Osteoblast (primary cell): ENCODE measurements at places on chromosomes 7 and 10. TPM values are rescaled to one million over a fixed set of nuclear protein-coding genes. Genes with fewer than 3 reads are reported as not detected.

LZTS2 gene
- 117 and 127 TPM in 2 replicates for total RNA-seq

SLC13A4 gene
- total RNA-seq, result 0.36 and 0.88 TPM in 2 replicates

MICU1 gene
- 79.6 and 90.5 TPM in 2 replicates for total RNA-seq

C7orf57 gene
- under 0.01 TPM in 2 replicates for total RNA-seq

CFAP46 gene
- under 0.01 and 0.29 TPM in 2 replicates for total RNA-seq

CCAR1 gene
- total RNA-seq, result 47.4 and 49.2 TPM in 2 replicates

CALHM1 gene
- not detected in 2 replicates for total RNA-seq

SLC25A40 gene
- total RNA-seq, result 11.2 and 11.6 TPM in 2 replicates

STAG3 gene
- 0.59 and 1.4 TPM in 2 replicates for total RNA-seq

HABP2 gene
- not detected in 2 replicates for total RNA-seq

DNA sequence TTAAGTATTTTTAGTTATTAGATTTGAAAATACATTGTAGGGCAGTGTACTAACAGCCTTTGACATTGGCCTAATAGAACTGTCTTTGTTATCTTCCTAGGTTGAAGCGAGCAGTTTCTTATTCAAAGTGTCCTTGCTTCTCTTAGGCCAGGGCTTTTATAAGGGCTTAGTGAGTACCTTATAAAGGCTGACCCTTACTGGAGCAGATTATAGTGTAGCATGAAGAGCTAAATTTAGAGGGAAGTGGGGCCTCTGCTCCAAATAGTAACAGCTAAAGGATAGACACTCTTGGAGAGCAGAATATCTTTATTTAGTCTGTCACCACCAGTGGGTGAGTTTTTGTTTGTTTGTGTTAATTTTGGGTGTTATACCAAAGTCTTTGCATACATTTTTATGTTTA, 15.9 kb downstream of the BZW2 start:
- DNase-seq, result no peak
- peaks cover 20% of the 10 kb centered on the region for H3K4me1 ChIP-seq
- no peaks in the 10 kb centered on the region for H3K27me3 ChIP-seq
- H3K27ac ChIP-seq, result peak overlapping the region; percentile 25
- H3K4me3 ChIP-seq, result no peak overlapping the region

- H3K27ac ChIP-seq, result peak overlapping the region; percentile 82
- H3K36me3 ChIP-seq, result no peaks in the 10 kb centered on the region
- no peaks in the 10 kb centered on the region for H3K27me3 ChIP-seq
- H3K4me3 ChIP-seq, result no peak overlapping the region
- H3K4me1 ChIP-seq, result peaks cover 27% of the 10 kb centered on the region
- DNase-seq, result peak; percentile 89
Measured at GRCh38 chr10:12720217-12720981, 281.1 kb downstream of the CCDC3 start.

DNA sequence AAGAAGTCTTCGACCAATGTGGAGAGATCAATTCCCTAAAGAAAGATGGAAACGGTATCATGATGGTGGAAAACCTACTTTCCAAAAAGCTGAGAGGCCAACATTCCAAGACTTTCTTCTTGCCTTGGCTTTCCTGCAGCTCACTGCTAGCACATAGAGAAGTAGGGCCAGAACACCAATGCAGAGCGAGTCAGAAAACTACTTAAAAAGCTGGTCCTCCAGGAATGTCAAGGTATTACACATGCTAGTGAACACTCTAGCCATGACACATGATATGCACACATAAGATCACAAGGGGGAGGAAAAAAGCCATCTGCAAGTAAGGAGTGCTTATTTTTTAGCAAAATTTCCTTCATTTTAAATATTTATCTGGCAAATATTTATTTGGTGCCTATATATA, 22.7 kb downstream of the GPAM start:
- H3K27ac ChIP-seq, result no peak overlapping the region
- no peaks in the 10 kb centered on the region for H3K27me3 ChIP-seq
- no peak for DNase-seq
- peaks cover 60% of the 10 kb centered on the region for H3K36me3 ChIP-seq

DNA sequence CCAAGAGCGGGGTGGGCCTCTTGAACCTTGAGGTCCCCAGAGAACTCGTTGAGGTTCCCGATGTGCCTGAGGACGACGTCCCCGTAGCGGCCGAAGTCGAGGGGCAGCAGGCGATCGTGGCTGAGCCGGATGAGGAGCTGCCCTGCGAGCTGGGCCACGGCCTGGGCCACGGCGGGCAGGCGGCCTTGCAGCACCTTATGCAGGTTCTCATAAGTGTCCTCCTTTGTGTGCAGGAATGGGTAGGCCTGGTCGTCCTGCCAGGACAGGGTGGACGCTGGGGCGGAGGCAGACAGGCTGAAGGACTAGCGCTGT, 14.2 kb downstream of the TFR2 start:
- no peaks in the 10 kb centered on the region for H3K36me3 ChIP-seq
- DNase-seq, result peak; percentile 43
- H3K27ac ChIP-seq, result no peak overlapping the region
- no peak overlapping the region for H3K4me3 ChIP-seq
- peaks cover 7% of the 10 kb centered on the region for H3K27me3 ChIP-seq

DNA sequence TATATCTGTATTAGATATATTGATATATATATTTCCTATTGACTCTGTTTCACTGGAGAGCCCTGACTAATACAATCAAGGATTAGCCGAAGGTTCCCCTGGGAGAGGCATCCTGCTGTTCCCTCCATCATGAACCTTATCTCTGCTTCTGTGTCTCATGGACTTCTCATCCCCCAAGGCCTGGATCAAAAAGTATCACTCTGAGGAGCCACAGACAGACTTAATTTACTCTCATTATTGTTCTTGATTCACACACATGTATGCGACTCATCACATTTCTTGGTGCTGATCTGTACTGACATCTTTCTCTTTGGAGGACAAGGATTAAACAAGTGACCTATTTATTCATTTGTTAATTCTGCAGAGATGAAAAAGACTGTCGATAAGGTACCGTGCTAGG, 550.2 kb downstream of the KCNMA1 start:
- peaks cover 5% of the 10 kb centered on the region for H3K4me1 ChIP-seq
- H3K27ac ChIP-seq, result no peak overlapping the region
- no peak for DNase-seq
- no peaks in the 10 kb centered on the region for H3K36me3 ChIP-seq
- H3K27me3 ChIP-seq, result no peaks in the 10 kb centered on the region
- H3K4me3 ChIP-seq, result no peak overlapping the region

DNA sequence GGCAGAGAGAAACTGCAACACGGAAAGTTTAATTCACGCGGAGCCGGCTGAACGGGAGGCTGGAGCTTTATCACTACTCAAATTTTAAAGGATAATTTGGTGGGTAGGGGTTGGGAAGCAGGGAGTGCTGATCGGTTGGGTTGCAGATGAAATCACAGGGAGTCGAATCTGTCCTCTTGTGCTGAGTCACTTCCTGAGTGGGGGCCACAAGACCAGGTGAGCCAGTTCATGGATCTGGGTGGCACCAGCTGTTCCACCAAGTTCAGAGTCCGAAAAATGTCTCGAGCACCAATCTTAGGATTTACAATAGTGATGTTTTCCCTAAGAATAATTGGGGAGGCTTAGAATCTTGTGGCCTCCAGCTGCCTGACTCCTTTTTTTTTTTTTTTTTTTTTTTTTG, 3.6 kb upstream of the PRAP1 start:
- no peaks in the 10 kb centered on the region for H3K4me1 ChIP-seq
- no peak overlapping the region for H3K27ac ChIP-seq
- no peaks in the 10 kb centered on the region for H3K36me3 ChIP-seq
- no peak overlapping the region for H3K4me3 ChIP-seq
- peaks cover 5% of the 10 kb centered on the region for H3K27me3 ChIP-seq
- no peak for DNase-seq

- H3K27me3 ChIP-seq, result no peaks in the 10 kb centered on the region
- H3K27ac ChIP-seq, result no peak overlapping the region
- no peaks in the 10 kb centered on the region for H3K36me3 ChIP-seq
- peak; percentile 91 for DNase-seq
- peaks cover 4% of the 10 kb centered on the region for H3K4me1 ChIP-seq
Measured at GRCh38 chr7:151705636-151706276, 171.2 kb downstream of the PRKAG2 start.

DNA sequence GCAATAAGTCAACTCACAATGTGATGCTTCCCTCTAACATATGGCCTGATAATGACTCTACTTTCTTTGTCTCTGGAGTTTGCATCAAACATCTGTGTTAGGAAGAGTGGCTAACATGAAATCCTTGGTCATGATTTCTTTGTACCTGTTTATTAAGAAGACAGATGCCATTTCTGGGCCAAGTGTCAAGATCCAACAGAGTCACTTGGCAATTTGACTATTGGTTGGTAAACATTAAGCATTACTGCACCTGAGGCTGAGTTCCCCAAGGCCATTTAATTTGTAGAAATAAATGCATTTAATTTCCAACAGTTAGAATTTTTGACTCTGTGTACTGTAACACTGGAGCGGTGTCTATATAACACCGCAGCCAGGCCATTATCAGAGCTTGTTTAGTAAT, 403.7 kb downstream of the GALNT17 start:
- H3K36me3 ChIP-seq, result no peaks in the 10 kb centered on the region
- no peaks in the 10 kb centered on the region for H3K4me1 ChIP-seq
- H3K27me3 ChIP-seq, result no peaks in the 10 kb centered on the region
- no peak overlapping the region for H3K4me3 ChIP-seq
- DNase-seq, result no peak
- H3K27ac ChIP-seq, result no peak overlapping the region

DNA sequence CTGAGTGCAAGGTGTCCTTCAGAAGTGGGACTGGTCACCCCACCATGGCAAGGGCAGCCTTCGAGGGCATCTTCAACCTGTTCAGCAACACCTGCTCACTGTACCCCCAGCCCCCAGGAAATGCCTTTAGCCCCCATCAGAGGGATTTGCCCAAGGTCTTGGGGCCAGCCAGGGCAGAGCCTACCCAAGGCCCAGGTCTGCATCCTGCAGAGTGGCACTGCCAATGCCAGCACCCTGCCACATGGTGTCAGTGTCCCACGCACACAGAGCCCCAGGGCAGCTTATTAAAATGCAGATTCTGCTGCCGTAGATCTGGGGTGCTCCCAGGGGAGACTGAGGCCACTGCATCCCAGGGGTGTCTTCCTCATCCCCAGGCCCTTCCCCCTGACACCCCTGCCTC, 106.2 kb upstream of the KCTD7 start:
- H3K36me3 ChIP-seq, result no peaks in the 10 kb centered on the region
- no peak overlapping the region for H3K4me3 ChIP-seq
- no peaks in the 10 kb centered on the region for H3K27me3 ChIP-seq
- no peak overlapping the region for H3K27ac ChIP-seq
- H3K4me1 ChIP-seq, result no peaks in the 10 kb centered on the region

DNA sequence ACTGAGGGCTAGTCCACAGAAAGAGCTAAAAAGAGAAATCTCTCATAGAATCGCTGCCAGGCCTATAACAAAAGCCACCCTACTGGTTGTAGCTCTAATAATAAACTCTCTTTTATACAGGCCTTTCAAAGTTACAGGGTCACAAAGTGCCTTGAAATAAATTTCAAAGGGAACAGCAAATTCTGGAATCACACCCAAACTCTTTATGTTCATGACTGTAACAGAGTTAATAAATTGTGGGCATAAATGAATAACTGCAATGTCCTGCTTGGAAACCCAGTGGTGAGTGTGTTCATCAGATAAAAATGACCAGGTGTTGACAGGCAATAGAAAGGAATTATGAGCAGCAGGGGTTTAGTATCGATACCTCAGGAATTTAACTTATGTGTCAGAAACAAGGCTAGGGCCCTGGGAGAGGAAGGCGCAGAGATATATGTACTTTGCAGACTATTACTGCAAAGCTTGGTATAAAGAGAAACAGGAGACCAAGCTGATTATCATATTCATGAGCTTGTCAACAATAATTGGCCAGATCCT, 9.3 kb downstream of the CDC14C start:
- no peaks in the 10 kb centered on the region for H3K36me3 ChIP-seq
- H3K4me3 ChIP-seq, result no peak overlapping the region
- H3K4me1 ChIP-seq, result no peaks in the 10 kb centered on the region
- DNase-seq, result no peak

GRCh38 chr10:80187465-80188409, 17.6 kb downstream of the ANXA11 start:
- H3K4me3 ChIP-seq, result no peak overlapping the region
- H3K36me3 ChIP-seq, result no peaks in the 10 kb centered on the region
- peak overlapping the region; percentile 55 for H3K27ac ChIP-seq
- H3K4me1 ChIP-seq, result peaks cover 17% of the 10 kb centered on the region

GRCh38 chr10:26737730-26738129, 40.2 kb downstream of the PDSS1 start:
- no peaks in the 10 kb centered on the region for H3K27me3 ChIP-seq
- peaks cover 3% of the 10 kb centered on the region for H3K4me1 ChIP-seq
- peak; percentile 68 for DNase-seq
- H3K36me3 ChIP-seq, result peaks cover 36% of the 10 kb centered on the region
- H3K27ac ChIP-seq, result peak overlapping the region; percentile 13

GRCh38 chr10:120548210-120548609, 91.2 kb downstream of the PLPP4 start:
- no peaks in the 10 kb centered on the region for H3K4me1 ChIP-seq
- no peak overlapping the region for H3K27ac ChIP-seq
- H3K36me3 ChIP-seq, result no peaks in the 10 kb centered on the region
- no peak for DNase-seq
- H3K4me3 ChIP-seq, result no peak overlapping the region
- H3K27me3 ChIP-seq, result no peaks in the 10 kb centered on the region

GRCh38 chr10:61170594-61170993, 226.6 kb upstream of the RHOBTB1 start:
- H3K4me1 ChIP-seq, result no peaks in the 10 kb centered on the region
- H3K36me3 ChIP-seq, result no peaks in the 10 kb centered on the region
- peaks cover 12% of the 10 kb centered on the region for H3K27me3 ChIP-seq

DNA sequence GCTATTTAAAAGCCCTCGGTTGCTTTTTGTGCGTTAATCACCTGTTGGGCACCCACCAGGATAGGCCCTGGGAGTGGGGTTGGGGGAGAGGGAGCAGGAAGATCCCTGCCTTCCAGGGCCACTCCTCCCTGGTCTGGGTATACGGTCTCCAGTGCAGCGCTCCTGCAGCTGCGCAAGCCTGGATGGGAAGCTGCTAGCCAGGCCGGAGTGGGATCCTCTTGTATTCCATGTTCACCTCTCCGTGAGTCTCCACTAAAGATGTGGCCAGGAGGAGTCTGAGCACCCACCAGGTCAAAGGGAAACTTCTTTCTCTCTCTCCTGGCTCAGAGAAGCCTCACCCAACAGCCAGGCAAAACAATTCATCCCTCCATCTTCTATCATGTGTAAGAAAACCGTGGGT, 78.8 kb upstream of the ANLN start:
- H3K4me3 ChIP-seq, result no peak overlapping the region
- H3K27me3 ChIP-seq, result peaks cover 16% of the 10 kb centered on the region
- no peak for DNase-seq

DNA sequence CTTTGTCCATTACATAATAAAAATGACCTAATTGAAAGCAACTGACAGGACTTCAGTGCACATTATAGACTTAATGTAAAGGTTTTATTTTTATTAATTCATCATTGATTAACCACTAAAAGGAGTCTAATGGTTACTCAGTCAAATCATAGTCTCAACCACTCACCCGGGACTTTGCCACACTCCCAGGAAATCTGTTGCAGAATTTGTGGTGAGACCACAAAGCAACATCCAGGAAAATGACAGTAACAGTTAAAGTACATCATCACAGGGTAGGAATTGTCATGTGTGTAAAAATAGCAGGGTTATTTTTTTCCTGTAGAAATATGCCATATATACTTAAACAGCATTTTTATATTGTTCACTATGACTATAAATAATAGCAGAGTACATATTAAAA, 6.3 kb upstream of the HGF start:
- peaks cover 6% of the 10 kb centered on the region for H3K4me1 ChIP-seq
- no peaks in the 10 kb centered on the region for H3K36me3 ChIP-seq
- H3K27me3 ChIP-seq, result no peaks in the 10 kb centered on the region
- no peak overlapping the region for H3K4me3 ChIP-seq
- DNase-seq, result no peak
- H3K27ac ChIP-seq, result no peak overlapping the region
